ENCODE measurements at places on chromosomes 12 and 14. TPM values are rescaled to one million over a fixed set of nuclear protein-coding genes. Genes with fewer than 3 reads are reported as not detected.

DNA sequence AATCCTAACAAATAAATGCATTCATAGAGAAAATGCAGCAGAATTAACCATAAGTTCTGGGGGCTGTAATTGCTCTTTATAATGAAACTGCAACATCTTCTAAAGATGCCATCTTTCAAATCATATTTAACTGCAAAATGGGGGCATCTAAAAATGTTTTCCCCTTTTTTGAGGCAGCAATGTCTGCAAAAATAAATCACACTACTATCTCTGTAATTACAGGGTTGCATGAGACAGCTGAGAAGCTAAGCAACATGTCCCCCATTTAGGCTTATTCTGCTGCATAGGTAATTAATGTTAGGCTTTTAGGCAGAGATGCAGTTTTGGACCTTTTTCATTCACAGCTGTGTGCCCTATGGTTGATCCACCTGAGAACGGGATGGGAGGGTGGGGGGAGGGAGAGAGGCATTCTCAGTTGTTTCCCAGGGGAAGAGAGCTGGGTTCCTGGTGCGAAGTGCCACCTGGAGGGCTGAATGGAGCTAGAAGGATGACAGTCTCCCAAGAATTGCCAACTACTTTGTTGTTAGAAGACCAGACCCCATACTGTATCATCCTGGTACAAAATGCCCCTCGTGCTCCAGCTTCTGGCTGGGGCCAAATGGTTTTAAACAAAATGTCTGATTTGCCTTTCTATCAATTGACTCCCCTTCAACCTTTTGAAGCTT lies 154.2 kb downstream of the APAF1 start:
- peaks cover 15% of the 10 kb centered on the region for H3K27me3 ChIP-seq
- no peak overlapping the region for H3K4me3 ChIP-seq
- H3K4me1 ChIP-seq = no peaks in the 10 kb centered on the region
- no peaks in the 10 kb centered on the region for H3K36me3 ChIP-seq
- no peak overlapping the region for H3K27ac ChIP-seq
- DNase-seq = no peak

GRCh38 chr12:67827820-67828383 lies 161.3 kb upstream of the IFNG-AS1 start:
- peak; percentile 92 for DNase-seq
- no peaks in the 10 kb centered on the region for H3K36me3 ChIP-seq
- no peaks in the 10 kb centered on the region for H3K27me3 ChIP-seq
- H3K27ac ChIP-seq = peak overlapping the region; percentile 86

DNA sequence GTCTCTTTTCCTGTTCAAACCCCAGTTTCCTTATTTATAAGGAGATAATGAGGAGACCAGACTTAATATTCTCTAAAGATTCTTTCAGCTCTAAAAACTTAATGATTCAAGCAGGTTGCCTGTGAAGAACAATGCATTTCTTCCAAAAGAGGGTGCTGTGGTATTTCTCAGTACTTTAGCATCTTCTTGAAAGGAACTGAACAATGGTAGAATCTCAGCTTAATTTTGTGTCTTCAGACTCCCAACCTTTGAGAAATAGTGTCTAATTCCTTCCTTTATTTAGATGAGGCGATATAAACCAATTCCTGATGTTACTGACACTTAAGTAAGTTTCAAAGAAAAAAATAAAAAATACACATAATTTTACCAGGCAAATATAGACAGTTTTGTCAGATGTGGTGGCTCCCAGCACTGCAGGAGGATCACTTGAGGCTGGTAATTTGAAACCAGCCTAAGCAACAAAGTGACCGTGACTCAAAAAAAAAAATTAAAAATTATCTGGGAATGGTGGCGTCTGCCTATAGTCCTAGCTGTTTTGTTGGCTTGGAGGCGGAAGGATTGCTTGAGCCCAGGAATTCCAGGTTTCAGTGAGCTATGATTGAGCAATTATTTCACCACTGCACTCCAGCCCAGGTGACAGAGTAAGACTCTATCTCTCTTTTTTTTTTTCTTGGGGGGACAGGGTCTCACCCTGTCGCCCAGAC lies 76.9 kb upstream of the PSMA6 start:
- peaks cover 12% of the 10 kb centered on the region for H3K4me1 ChIP-seq
- peak; percentile 29 for DNase-seq
- no peaks in the 10 kb centered on the region for H3K27me3 ChIP-seq
- H3K4me3 ChIP-seq = no peak overlapping the region
- H3K27ac ChIP-seq = no peak overlapping the region
- H3K36me3 ChIP-seq = no peaks in the 10 kb centered on the region

DNA sequence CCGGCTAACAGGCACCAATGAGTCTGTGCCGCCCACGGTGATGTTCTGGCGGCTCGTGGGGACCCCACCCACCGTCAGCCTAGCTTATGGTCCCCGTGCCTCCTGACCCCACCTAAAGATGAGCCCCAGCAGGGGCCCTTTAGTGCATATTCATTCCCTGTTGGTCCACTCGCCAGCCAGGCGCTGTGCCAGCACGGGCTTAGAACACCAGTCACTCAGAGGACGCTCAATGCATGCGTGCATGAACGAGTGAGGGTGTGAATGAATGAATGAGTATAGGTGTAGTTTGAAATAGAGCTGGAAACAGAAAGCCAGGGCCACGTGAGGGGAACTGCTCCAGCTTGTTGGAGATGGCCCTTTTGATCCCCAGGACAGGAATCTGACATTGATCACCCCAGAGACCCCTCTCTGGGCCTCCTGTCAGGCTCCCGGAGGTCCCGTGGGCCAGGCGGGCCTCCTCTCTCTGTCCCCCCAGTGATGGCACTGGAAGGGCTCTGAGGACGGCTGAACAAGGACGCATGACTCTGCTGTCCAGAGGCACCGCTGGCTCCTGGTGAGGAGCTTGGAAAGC lies 193.9 kb upstream of the C14orf180 start:
- H3K4me1 ChIP-seq = no peaks in the 10 kb centered on the region
- peaks cover 9% of the 10 kb centered on the region for H3K27me3 ChIP-seq
- H3K36me3 ChIP-seq = no peaks in the 10 kb centered on the region
- DNase-seq = no peak
- no peak overlapping the region for H3K27ac ChIP-seq
- H3K4me3 ChIP-seq = no peak overlapping the region

DNA sequence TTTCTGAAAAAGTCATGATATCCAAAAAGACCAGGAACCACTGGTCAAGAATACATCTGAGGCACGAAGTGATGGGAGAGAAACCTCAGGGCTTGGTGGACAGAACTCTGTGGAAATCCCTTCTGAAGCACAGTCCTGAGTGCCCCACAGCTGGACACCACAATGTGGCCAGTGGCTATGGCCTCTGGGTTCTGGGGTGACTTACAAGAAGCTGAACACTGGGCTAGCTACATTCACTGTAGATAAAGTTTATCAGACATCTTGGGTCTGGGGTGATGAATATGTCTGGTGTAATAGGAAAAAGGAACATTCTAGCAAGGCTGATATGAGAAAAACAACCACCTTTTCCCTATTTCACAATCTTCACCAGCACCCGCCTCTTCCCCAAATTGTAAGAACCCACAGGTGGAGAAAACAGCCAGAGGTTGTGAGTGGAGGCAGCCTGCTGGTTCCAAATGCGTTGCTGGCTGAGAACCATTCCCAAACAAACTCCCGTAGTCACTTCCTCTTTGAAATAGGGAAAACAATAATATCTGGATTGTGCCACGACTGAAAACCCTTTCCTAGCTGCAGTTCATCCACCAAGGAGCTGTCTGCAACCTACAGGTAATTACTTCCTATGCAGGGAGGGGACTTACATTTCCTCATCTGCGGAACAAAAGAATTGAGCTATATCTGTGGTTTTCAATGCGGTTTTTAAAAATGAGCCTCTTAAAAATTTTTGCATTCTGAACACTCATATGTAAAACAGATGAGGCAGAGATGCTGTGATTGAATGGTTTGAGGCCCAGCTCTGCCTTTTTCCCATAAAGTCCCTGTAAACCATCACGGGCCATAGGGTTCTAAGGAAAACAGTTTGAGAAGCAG lies 193.6 kb downstream of the SLC41A2 start:
- DNase-seq = no peak
- H3K4me1 ChIP-seq = no peaks in the 10 kb centered on the region
- no peak overlapping the region for H3K27ac ChIP-seq
- no peaks in the 10 kb centered on the region for H3K36me3 ChIP-seq
- no peak overlapping the region for H3K4me3 ChIP-seq
- H3K27me3 ChIP-seq = no peaks in the 10 kb centered on the region

GRCh38 chr12:578748-579419 lies 84.4 kb downstream of the NINJ2 start:
- H3K4me1 ChIP-seq = peaks cover 13% of the 10 kb centered on the region
- H3K4me3 ChIP-seq = no peak overlapping the region
- H3K27me3 ChIP-seq = no peaks in the 10 kb centered on the region
- H3K27ac ChIP-seq = no peak overlapping the region
- no peaks in the 10 kb centered on the region for H3K36me3 ChIP-seq

GRCh38 chr12:24728366-24728765 lies 220.5 kb downstream of the BCAT1 start:
- no peak overlapping the region for H3K27ac ChIP-seq
- no peaks in the 10 kb centered on the region for H3K27me3 ChIP-seq
- no peaks in the 10 kb centered on the region for H3K4me1 ChIP-seq

GRCh38 chr12:54259194-54260011 lies 20.5 kb downstream of the CBX5 start:
- peak overlapping the region; percentile 23 for H3K4me3 ChIP-seq
- peak; percentile 89 for DNase-seq
- peak overlapping the region; percentile 92 for H3K27ac ChIP-seq
- no peaks in the 10 kb centered on the region for H3K27me3 ChIP-seq
- peaks cover 47% of the 10 kb centered on the region for H3K4me1 ChIP-seq
- peaks cover 48% of the 10 kb centered on the region for H3K36me3 ChIP-seq

GRCh38 chr14:67784244-67784823 lies 32.1 kb downstream of the ZFYVE26 start:
- no peaks in the 10 kb centered on the region for H3K4me1 ChIP-seq
- H3K4me3 ChIP-seq = no peak overlapping the region

GRCh38 chr14:74301594-74302151 lies 1.1 kb downstream of the ABCD4 start:
- H3K4me1 ChIP-seq = peaks cover 8% of the 10 kb centered on the region
- peaks cover 29% of the 10 kb centered on the region for H3K36me3 ChIP-seq
- DNase-seq = no peak
- no peak overlapping the region for H3K27ac ChIP-seq

GRCh38 chr12:66241061-66242043 lies 52.3 kb downstream of the IRAK3 start:
- no peak overlapping the region for H3K4me3 ChIP-seq
- no peaks in the 10 kb centered on the region for H3K36me3 ChIP-seq
- H3K27ac ChIP-seq = no peak overlapping the region
- H3K4me1 ChIP-seq = peaks cover 9% of the 10 kb centered on the region
- DNase-seq = peak; percentile 37

DNA sequence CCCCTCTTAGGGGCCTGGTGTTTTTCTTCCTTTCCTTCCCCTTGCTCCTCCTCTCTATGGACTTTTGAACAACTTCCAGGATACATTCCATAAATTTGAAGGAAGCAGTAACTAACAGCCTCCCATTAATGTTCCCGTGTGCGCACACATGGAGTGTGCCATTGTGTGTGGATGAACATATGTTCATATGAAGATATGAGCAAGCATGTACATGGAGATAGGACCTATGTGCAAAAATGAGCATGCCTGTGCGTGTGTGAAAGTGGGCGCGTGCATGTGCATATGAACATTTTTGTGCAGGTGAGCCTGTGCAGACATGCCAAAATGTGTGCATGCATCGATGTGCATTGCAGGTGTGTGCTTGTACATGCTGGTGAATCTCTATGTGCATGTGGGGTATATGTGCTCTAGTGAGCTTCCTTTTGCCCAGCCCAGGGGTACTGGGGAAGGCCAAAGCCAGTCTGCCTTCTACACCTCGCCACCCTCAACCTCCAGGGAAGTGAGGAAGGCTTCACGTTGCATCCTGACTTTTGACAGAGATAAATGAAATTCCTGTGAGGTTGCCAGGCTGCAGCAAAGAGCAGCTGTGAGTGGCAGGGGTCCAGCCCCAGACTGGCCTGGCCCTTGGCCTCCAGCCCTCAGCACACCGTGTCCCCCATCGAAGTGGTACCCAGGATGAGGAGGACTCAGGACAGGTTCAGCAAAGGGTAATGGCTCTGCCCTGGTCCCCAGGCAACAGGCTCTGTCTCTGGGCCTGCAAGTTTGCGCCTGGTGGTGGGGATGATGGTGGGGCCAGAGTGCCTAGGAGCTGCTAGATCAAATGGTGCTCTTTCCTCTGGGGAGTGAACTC lies 21.1 kb upstream of the PGF start:
- DNase-seq = no peak
- H3K4me1 ChIP-seq = peaks cover 16% of the 10 kb centered on the region

DNA sequence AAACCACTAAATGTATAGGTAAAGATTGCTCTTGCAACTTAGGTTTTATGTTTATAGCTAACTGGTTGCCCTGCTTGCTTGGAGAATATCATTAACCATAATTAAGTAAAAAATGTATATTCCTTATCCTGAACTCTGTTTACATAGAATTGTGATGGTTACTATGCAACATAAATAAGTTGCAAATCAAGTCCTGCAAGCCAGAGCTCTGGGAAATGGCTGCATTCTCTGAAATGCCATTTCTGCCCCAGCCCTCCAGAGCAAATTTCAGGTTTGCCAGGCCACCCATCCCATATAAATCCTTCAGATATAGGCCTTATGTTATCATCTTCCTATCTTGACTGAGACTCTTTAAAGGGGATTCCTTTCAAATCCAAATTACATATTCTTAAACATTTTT lies 118.4 kb upstream of the MYF6 start:
- no peak overlapping the region for H3K27ac ChIP-seq
- no peaks in the 10 kb centered on the region for H3K36me3 ChIP-seq
- no peak for DNase-seq
- H3K4me1 ChIP-seq = peaks cover 25% of the 10 kb centered on the region

DNA sequence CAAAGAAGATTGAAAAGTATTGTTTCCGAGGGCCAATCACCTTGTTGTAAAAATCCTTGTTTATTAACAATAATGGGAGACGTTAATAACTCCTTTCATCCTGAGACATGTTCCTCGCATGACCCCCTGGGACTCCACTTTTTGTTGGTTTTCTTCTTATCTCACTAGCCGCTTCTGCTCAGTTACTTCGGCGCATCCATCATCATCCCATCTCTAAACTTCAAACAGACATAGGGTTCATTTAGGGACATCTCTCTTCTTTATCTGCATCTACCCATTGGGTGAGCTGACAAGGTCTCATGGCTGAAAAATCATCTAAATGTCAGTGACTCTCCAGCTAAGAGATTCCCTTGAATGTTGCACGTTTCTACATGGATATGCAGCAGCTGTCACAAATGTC lies 252.2 kb downstream of the ANO2 start:
- H3K27me3 ChIP-seq = no peaks in the 10 kb centered on the region
- H3K36me3 ChIP-seq = no peaks in the 10 kb centered on the region
- no peak overlapping the region for H3K4me3 ChIP-seq
- no peak for DNase-seq
- no peaks in the 10 kb centered on the region for H3K4me1 ChIP-seq
- H3K27ac ChIP-seq = no peak overlapping the region

DNA sequence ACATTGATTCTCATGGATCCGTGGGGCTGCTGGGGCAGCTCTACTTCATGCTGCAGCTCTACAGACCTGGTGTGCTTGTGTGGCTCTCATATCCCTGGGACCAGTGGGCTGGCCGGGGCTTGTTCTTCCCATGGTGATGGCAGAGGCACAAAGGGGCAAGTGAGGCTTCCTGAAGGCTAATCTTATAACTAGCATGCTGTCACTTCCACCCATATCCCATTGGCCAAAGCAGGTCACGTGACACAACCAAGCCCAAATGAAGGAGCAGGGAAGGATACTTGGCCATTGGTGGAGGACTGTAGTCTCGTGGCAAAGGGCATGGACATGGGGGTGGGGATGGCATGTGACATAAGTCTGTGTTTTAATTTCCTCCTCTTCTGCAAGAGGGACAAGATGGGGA lies 9.9 kb downstream of the PLBD2 start:
- H3K36me3 ChIP-seq = no peaks in the 10 kb centered on the region
- H3K27me3 ChIP-seq = no peaks in the 10 kb centered on the region
- H3K4me3 ChIP-seq = no peak overlapping the region
- no peak overlapping the region for H3K27ac ChIP-seq
- no peaks in the 10 kb centered on the region for H3K4me1 ChIP-seq

Gene SLCO1C1
- total RNA-seq = not detected
